ENCODE measurements at places on chromosomes 11 and 22. TPM values are rescaled to one million over a fixed set of nuclear protein-coding genes. Genes with fewer than 3 reads are reported as not detected.

DNA sequence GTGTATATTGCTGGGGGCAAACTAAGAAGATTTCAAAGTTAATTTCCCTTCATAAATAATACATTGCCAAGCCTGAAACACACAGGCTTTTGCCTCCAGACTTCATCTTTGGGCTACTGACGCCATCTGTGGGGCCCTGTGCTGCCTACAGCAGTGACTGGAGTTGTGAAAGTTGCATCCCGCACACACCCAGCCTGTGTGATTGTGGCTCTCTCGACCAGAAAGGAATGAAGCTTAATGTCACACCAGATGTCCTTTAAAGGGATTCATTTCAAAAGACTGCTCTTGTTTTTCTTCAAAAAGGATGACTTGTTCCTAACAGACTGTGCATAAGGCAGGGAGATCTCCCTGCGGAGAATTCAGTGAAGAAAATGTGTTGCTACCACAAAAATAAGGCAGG is 210.5 kb downstream of the FAM181B start:
- no peak for DNase-seq

DNA sequence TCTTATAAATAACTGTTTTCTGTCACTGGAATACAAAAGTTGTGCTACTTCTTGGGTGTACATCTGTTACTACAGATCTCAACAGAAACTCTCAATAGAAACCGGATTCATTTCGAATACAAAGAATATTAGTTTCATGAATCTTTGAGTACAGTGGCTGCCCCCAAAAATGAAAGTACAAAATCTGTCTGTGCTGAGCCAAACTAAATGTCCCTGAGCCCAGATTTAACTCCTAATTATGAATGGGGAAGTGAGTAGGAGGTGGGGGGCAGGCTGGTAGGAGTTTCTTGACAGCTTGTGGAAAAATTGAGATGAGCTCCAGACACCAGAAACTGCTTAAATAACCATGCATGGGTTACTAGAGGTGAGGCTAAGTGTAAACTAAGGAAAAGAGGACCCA is 41.6 kb downstream of the PITPNB start:
- no peak for DNase-seq

- no peak for DNase-seq
These were observed 26.2 kb downstream of the LRP4 start for GRCh38 chr11:46892109-46892508.

DNA sequence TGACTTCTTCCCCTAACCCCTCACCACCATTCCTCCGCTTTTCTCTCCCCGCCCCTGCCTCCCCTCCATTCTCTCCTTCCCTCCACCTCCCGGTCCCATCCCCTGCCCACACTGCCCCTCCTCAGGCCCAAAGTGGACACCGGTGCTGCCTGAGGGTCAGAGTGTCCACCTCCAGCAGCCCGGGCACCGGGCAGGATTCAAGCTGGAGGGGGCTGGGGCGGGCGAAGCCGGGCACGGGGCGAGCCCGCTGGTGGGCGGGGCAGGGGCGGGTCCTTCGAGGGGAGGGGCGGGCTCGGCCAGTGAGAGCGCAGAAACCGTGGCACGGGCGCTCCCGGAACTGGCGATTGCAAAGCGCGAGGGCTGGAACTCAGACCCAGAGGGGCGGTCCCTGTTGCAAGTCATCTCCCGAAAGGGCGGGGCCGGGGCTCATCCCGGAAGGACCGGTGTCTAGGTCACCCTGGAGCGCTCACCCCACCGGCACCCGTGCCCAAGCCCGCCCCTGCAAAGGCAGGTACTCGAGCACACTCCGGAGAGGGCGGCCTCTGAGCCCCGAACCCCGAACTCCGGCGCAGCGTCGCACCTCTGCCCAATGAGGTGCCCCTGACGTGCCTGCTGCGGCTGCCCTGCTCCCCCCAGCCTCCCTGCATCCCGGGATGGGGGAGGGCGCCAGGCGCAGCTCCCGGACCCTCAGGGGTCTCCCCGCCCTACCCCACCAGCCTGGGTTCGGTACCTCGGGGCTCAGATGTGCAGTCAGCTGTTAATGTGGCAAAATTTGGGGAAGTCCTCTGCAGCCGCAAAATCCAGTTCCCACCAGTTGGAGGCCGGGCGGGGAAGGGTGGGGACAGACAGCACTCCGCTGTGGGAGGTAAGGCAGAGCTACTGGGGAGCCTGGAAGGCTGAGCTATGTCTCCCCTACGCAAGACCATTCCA is 16.5 kb upstream of the CDKN1C start:
- peak; percentile 97 for DNase-seq

DNA sequence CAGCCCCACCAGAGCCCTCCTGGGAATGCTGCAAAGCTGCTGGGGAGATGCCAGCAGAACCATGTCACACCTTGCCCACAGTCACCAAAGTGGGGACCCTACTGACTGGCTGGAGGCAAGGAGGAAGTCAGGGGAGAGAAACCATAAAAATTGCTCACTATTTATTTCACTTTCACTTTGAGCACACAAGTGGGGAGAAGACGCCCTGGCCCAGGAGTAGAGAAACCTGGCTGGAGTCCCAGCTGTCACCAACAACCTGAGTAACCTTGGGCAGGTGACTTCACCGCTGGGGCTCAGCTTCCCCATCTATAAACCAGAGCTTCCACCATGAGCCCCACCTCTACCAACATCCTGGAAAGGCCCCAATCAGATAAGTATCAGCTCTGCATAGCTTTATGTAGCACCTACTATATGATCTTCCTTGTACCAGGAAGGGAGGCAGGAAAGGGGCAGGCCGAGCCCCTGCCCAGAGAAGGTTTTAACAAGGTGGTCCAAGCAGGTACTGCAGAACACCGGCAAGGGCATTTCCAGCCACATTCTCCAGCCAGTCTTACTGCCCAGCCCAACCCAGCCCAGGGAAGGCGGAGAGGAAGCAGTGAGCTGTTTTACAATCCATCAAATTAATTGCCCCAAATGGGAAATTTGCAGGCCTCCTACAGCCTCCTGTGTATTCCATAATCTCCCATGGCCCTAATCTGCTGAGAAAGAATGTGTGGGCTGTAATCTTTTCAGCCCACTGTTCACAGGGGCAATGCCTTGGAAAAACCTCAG is 27.6 kb downstream of the PLEKHA7 start:
- DNase-seq: peak; percentile 84

GRCh38 chr11:69311767-69312385 is 17.9 kb downstream of the MYEOV start:
- peak; percentile 50 for DNase-seq

GRCh38 chr11:130710497-130711012 is 205.7 kb downstream of the SNX19 start:
- DNase-seq: no peak

DNA sequence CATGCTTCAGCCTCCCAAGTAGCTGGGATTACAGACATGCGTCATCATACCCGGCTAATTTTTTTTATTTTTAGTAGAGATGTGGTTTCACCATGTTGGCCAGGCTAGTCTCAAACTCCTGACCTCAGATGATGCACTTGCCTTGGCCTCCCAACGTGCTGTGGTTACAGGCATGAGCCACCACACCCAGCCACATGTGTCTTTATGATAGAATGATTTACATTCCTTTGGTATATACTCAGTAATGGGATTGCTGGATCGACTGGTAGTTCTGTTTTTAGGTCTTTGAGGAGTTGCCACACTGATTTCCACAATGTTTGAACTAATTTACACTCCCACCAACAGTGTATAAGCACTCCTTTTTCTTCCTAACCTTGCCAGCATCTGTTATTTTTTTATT is 276.2 kb downstream of the METTL15 start:
- DNase-seq: no peak

DNA sequence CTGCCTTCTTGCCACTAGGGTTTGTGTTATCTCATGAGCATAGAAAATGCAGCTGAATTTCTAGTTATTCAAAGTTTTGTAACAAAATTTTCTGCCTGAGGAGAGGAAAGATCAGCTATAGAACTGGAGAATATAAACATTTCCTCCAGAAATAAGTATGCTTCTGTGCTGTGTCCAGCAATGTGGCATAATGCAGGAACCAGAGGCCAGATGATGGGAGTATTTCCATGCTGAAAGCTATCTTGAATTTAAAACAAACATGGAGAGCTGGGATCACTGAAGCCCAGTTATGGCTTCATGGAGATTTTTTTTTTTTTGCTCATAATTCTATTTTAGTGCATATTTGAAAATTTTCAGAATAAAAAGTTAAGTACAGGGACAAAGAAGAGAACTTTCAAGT is 608.2 kb downstream of the SOX6 start:
- no peak for DNase-seq

DNA sequence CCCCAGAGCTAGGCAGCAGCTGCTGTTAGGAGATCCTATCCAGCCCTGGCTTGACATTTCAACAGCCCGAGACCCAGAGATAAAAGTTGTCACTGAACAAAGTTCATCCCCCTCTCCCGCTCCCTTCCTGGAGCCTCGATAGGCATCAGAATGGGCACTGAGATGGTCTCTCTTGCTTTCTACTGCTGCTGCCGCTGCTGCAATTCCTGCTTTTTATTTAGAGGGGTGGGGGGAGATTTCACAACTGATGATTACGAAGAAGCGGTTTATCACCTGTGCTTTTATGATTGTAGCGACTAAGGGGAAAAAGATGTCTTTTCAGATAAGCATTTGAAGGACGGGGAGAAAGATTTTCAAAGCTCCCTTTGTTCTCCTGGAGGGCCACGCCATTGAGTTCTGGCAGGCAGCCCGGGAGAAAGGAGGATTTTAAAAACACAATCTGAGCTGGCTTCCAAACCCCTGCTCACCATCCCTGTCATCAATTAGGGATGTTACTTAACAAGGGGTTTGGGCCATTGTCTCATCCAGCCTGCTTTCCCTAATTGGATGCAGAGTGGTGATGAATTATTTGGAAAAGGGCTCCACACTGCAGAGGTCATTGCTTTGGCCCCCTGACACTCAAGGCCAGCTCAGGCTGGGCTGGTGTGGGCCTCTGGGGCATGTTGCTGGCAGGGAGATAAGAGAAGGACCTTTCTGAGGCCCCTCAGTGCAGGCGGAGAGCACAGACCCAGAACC is 344.7 kb downstream of the BUD13 start:
- no peak for DNase-seq

GRCh38 chr22:44291674-44292360 is 20.9 kb downstream of the SHISAL1 start:
- DNase-seq: no peak

- DNase-seq: no peak
These were observed 117.3 kb downstream of the CEP164 start for GRCh38 chr11:117444711-117445658.

DNA sequence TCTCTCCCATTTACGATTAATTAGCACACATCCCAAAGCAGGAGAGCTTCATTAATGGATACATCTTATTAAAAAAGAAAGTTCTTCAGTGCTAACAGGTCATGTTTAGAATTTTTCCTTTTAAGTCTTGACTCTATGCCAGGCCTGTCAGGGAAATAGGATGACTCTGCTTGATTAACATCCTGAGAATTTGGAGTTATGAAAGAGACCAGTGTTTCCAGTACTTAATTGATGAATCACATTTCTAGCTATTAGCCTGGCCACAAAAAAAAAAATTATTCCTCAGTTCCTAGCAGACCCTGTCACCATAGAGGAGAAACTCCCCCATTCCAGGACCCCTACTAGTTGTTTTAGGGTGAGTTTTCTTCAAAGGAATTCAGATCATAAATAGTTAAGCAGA is 23.6 kb upstream of the ME3 start:
- no peak for DNase-seq

GRCh38 chr11:87281496-87281895 is 243.8 kb downstream of the TMEM135 start:
- no peak for DNase-seq

DNA sequence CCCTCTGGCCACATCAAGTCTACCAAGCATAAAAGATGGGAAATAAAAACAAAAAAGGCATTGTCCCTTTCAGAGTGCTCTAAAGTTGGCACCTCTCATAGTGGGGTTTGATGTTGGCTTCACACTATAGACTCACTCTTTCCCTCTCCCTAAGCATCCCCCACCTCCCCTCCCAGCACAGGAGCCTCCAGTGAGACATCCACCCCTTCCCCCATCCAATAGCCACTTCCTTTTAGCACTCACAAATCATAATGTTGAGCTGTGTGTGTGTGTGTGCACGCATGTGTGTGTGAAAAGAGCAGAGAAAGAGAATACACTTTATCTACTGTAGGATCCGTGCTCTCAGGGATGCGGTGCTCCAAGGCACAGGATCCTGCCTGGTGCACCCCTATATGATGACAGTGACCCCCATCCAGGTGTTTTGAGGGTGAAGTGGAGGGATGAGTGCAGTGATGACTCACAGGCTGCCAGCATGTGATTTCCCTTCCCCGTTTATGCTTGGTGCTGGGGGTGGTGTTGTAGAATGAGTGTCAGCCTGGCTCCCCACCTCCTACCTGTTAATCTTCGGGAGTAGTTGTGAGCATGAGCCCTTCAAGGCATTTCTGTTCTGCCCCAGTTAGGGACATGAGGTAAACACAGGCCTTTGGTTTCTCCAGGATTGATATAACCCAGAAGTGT is 235.2 kb upstream of the B3GAT1 start:
- peak; percentile 15 for DNase-seq

DNA sequence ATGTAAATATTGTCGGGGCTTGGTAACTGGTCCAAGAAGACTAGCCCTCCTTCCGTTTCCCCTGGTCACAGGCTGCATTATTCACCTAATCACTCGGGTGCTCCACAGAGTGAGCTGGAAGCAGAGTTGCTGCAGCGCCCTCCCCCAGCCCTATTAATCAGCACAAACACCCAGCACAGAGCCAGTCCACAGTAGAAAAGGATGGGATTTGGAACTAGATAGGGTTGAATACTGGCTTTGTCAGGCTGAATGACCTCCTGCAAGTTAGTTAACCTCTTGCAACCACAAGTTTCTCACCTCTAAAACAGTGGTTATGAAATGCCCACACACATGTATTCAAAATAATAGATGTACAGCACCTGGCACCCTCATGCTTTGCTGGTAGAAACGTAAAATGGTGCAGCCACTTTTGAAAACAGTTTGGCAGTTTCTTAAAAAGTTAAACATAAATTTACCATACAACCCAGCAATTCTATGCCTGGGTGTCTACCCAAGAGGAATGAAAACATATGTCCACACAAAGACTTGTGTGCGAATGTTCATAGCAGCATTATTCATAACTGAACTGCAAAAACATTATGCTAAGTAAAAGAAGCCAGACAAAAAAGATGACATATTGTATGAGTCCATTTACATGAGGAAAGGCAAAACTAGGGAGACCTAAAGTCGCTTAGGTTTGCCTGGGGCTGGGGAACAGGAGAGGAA is 31.7 kb upstream of the APLP2 start:
- no peak for DNase-seq

- peak; percentile 46 for DNase-seq
These were observed 18.4 kb upstream of the CABP7 start for GRCh38 chr22:29701155-29701999.

Gene TNKS1BP1
- 18.4 TPM for total RNA-seq

Gene MAPK8IP2
- total RNA-seq: 0.11 TPM

Gene MRGPRX1
- total RNA-seq: not detected

Gene HORMAD2
- total RNA-seq: not detected

Gene OR4A16
- not detected for total RNA-seq

Gene C11orf16
- total RNA-seq: not detected

Gene DKK3
- not detected for total RNA-seq

Gene GPR83
- total RNA-seq: 0.11 TPM

Gene TSGA10IP
- total RNA-seq: not detected

Gene SSRP1
- total RNA-seq: 290 TPM

Data from activated CD8-positive, alpha-beta T cell treated with anti-CD3 and anti-CD28 coated beads for 36 hours (primary cell).